ENCODE measurements at places on chromosomes 11 and 22.
A peak's percentile ranks its signal among the peaks of the same experiment; 100 is the strongest.

DNA sequence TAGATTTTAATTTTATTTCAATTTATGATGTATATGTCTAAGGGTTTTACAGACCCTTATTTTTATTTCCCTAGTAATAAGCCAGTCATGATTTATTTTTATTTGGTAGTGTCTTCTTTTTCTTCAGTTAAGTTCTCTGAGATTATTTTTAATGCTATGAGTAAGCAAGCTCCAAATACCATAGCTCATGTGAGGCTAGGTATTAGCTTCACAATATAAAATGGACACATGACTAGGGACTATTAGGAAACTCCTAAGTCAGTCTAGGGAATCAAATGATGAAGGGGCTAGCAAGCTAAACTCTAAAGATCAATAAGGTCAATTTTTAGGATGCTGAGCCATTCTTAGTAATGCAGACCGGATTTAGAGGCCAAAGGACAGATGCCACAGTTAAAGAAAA, 45.9 kb downstream of the CKAP5 start:
- no peak for DNase-seq

DNA sequence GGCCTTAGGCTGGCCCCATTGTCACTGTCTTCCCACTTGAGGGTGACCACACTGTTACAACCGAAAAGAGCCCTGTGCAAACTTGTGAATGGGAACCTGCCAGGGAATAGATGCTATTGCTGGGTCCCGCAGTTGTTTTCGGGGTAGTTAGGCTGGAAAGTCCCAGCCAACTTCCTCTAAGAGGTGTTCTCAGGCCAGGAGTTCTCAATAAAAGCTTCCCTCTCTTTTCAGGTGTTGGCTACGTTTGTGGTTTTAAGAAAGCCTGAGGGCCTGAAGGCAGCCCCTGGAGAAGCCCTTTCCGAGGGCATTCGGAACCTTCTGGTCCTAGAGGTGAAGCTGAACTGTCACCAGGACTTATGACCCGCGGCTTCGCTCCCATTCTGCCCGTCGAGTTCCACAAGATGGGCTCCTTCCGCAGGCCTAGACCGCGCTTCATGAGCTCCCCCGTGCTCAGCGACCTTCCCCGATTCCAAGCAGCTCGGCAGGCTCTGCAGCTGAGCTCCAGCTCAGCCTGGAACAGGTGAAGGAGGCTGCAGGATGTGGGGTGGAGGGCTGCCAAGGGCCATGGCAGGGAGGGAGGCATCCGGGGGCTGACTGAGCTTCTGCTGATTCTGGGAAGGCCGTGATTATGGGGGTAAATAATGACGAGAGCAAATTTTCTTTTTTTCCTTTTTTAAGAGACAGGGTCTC, 104.8 kb downstream of the PRR5L start:
- no peak for DNase-seq

DNA sequence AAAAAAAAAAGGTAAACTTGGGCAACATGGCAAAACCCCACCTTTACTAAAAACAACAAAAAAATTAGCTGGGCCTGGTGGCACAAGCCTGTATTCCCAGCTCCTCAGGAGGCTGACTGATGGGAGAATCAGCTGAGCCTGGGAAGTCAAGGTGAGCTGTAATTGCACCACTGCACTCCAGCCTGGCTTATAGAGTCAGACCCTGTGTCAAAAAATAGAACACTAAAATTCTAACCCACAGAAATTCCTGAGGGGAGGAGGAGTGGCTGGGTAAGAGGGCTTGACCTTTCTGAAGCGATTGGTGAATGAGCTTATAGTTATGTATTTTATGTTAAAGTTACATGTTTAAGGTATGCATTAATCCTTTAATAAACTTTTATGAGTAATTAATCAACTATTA, 53.3 kb downstream of the FAT3 start:
- no peak for DNase-seq

DNA sequence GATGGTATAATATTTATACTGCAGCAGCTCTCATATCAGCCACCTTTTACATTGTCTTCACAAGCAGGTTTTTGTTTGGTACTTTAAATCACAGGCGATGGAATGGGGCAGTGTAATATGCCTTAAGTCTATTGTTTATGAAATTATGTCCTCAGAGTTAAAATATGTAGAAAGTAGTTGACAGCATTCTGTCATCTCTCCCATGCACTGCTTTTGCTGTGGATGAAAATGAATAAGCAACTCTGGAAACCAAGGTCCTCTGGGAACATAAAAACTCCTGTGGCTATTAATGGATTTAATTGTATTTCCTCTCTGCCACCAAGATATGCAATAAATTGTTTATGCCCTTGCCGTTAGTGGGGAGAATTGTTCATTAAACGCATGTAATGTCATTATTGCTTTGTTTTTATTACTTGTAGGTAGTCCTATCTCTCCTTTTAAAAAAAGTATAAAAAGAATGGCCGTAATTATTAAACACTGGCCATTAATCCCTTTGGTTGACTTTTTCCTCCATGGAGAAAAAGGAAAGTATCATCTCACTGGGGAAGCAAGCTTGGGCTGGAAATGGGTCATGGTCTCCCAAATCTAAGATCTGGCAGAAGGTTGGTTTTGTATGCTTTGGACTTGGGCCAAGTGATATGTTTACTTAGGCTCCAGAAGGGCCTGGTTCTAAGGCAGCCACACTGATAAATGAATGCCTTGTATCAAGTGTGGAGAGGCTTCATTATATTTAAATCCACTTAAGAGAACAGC, 13.1 kb downstream of the PACS1 start:
- DNase-seq: no peak

GRCh38 chr11:10796191-10796590, 12.5 kb downstream of the EIF4G2 start:
- no peak for DNase-seq

DNA sequence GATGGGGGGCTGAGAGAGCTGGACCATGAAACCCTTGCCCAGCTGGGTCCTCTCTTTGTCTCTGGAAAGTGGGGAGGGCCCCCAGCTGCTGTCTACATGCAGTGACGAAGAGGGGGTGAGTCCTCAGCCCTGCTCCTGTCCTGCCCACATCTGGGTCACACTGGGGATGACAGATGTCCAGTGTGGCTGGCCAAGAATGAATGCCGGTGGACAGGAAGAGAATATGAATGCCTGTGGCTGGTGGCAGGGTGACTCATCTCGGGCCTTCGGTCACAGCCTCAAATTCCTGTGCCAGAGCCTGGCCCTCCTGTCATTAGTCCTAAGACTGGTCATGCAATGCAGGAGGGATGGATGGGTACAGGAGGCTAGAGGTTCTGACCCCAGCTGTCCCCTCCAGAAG, 2.2 kb upstream of the PNPLA3 start:
- DNase-seq: no peak

- DNase-seq: no peak
These were observed 33.1 kb upstream of the ARHGAP32 start for GRCh38 chr11:129225190-129225589.

- no peak for DNase-seq
These were observed 134.8 kb upstream of the NTM start for GRCh38 chr11:131235328-131236298.

DNA sequence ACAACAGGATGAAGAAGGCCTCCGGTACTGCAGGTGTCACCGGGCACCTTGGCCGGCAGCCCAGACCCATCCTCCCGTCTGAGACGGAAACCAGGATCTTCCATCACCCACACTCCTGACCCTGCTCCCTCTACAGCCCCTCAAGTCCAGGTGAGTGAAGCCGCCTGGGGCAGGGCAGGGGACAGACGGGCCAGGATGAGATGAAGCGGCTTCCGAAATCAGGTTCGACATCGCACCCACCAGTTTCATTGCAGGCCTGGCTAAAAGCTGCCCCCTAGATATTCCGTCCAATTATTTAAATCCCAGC, 639.1 kb downstream of the TBC1D22A start:
- no peak for DNase-seq

- no peak for DNase-seq
These were observed 18.8 kb downstream of the MB start for GRCh38 chr22:35598396-35598710.

- DNase-seq: no peak
These were observed 863.8 kb downstream of the KCNA4 start for GRCh38 chr11:29153078-29153477.

DNA sequence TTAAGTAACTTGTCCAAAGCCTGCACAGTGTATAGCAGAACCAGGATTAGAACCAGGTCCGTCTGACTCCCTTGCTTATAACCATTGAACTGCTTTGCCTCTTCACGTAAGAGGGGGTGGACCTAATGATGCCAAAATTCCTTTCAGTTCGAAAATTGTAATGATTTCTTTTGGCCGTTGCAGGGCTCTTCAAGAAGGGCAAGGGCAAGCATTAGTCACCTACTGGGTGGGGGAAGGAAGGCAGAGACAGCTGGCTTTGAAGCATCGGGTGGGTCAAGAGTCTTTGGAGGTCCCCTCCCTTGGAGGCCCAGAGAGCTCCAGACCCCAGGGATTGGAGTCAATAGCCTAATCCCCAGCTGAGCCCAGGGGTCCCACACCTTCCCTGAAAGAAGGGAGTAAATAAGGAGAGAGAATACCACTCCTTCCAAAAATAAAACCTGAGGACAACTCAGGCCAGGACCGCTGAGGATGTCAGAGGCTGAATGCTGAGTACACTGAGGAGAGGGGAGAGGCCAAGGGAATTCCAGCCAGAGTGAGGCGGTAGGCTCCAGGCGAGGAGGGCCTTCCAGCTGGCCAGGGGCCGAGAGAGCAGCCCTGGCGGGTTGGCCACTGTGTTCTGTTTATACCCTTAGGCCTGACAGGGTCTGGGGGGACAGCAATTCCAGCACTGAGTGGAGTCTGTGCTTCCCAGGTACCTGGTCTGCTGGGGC, 14.1 kb downstream of the CREB3L1 start:
- DNase-seq: no peak

DNA sequence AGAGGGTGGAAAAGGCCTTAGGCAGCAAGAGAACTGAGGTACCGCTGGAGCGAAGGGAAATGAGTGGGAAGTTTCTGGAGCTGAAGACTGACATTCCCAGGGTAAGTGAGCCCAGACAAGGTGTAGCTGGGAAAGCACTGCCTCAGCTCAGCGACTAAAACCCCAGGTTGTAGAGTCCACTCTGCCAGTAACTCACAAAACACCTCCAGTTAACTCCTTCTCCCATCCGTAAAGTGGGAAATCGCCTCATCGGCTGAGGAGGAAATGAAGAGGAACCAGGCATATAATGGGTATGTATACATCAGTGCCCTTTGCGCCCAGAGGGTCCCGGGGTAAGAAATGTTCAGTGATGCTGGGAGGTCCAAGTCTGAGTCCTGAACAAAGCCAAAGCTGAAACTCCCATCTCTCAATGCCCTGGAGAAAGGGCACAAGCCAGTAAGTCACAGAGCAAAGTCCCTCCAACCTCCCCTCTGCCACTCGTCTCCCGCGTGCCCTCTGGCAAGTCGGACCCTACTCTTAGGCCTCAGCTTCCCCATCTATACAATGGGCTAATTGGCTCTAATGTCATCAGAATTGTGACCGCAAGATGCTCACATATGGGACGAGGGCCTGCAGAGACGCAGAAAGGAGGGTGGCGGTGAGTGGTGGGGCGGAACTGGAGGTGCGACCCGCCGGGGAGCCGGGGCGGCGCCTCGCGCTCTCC, 588 bp downstream of the VPS37C start:
- no peak for DNase-seq

- DNase-seq: no peak
These were observed 2.6 kb upstream of the RRM1 start for GRCh38 chr11:4092026-4092425.

GRCh38 chr11:129530154-129530895, 154.7 kb downstream of the BARX2 start:
- no peak for DNase-seq

DNA sequence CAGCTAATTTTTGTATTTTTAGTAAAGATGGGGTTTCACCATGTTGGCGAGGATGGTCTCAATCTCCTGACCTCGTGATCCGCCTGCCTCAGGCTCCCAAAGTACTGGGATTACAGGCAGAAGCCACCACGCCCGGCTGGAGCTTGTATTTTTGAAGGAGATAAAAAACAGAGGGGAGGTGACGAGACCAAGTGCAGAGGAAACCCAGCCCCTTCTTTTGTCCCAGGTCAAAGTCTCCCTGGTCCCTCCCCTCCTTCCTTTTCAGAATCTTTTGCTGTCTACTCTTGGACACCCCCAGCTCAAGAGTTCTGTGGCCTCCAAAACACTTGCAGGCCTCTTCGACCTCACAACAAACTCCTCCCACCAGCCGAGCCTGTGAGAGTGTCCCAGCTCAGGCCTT, 12.2 kb upstream of the TMEM184B start:
- DNase-seq: no peak

- DNase-seq: peak; percentile 80
These were observed 922 bp upstream of the CSNK1E start for GRCh38 chr22:38317995-38318715.

DNA sequence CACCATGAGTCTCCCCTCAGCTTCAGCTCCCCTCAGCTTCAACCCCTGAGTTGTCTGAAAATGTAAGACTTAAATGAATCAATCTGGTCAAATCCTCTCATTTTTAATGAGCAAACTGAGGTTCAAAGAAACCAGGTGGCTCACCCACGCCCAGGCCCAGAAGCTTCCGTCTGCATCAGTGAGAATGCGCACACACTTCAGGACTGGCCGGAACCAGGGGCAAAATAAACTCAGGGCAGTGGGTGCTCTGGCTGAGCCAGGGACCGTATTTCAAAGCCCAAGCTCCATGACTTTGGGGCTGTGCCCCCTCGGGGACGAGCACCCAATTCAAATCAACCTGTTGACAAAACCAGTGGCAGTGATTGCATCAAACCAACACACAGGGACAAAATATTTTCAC, 3.1 kb downstream of the SULT4A1 start:
- DNase-seq: no peak

DNA sequence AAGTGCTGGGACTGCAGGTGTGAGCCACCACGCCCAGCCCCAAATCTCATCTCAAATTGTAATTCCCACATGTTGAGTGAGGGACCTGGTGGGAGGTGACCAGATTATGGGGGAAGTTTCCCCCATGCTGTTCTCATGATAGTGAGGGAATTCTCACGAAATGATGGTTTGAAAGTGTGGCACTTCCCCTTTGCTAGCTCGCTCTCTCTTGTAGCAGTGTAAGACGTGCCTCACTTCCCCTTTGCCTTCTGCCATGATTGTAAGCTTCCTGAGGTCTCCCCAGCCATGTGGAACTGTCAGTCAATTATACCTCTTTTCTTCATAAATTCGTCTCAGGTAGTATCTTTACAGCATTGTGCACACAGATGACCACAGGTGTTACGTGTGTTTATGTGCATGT, 357.8 kb downstream of the CADM1 start:
- no peak for DNase-seq

- DNase-seq: no peak
These were observed 30.7 kb downstream of the SLC22A25 start for GRCh38 chr11:63212742-63213141.

- no peak for DNase-seq
These were observed 133.8 kb downstream of the SPATA19 start for GRCh38 chr11:133711545-133711944.

DNA sequence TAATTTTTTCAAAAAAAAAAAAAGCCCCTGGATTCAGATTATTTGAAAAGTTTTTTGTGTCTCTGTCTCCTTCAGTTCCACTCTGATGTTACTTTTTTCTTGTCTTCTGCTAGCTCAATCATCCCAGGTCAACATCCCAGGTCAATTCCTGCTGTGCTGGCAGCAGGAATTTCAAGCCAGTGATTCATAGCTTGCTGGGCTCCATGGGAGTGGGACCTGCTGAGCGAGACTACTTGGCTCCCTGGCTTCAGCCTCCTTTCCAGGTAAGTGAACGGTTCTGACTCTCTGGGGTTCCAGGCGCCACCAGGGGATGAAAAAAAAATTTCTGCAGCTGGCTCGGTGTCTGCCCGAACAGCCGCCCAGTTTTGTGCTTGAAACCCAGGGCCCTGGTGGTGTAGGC, 31.4 kb downstream of the PLAAT5 start:
- DNase-seq: no peak

- DNase-seq: no peak
These were observed 4.3 kb downstream of the PIK3IP1 start for GRCh38 chr22:31287818-31288495.

Data from AG04449 (cell line).